ENCODE measurements at places on chromosomes 3 and 15.

GRCh38 chr3:194801461-194802432, 116.1 kb downstream of the FAM43A start:
- DNase-seq = no peak

GRCh38 chr15:99986297-99987118, 253.3 kb upstream of the LYSMD4 start:
- DNase-seq = no peak

DNA sequence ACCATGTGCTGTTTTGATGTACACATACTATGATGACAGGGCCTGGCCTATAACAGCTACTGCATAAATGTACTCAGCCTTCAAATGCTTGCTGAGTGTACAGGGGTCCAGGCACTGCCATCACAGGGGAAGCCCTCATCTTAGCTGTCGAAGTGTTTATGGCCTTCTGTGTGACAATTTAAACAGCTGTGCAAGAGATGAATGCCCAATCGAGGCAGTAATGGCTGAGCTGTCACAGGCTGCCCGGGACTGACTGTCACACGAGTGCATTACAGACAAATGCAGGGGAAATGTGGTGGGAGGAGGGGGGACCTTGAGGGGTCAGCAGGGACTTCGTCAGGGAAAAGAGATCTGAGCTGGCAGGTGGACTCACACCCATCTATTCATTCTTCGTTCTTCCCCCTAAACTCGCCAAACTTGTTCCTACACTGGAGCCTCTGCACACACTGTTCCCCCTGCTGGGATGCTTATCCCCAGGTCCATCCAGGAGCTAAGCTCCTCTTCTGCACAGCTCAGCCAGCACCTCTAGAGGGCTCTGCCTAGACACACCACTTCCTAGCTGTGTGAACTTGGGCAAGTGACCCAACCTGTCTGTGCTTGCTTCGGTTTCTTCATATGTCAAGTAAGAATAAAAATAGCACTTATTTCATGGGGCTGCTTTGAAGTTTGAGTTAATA, 156.2 kb upstream of the IQSEC1 start:
- no peak for DNase-seq

- DNase-seq = no peak
Measured at GRCh38 chr3:71258116-71258515, 325.4 kb downstream of the FOXP1 start.

GRCh38 chr15:31219221-31219620, 107.4 kb upstream of the KLF13 start:
- DNase-seq = no peak

- DNase-seq = no peak
Measured at GRCh38 chr15:70669966-70670658, 93.2 kb downstream of the UACA start.

Measured in NCI-H524 (cell line).